ENCODE measurements at places on chromosomes 16 and 17.

DNA sequence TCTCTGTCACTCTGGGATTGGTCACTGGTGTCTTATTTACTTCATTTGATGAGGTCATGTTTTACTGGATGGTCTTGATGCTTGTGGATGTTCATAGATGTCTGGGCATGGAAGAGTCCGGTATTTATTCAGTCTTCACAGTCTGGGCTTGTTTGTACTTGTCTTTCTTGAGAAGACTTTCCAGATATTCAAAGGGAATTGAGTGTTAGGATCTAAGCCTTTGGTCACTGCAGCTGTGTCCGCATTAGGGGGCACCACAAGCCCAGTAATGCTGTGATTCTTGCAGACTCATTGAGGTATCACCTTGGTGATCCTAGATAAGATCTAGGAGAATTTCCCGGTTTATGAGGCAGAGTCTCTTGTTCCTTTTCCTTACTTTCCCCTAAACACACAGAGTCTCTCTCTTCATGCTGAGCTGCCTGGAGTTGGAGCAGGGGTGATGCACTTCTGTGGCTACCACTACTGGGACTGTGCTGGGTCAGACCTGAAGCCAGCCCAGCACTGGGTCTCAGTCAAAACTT is 214.7 kb downstream of the SPECC1 start:
- DNase-seq, result no peak

- DNase-seq, result no peak
Measured at GRCh38 chr16:75271441-75272096, 20.1 kb upstream of the BCAR1 start.

DNA sequence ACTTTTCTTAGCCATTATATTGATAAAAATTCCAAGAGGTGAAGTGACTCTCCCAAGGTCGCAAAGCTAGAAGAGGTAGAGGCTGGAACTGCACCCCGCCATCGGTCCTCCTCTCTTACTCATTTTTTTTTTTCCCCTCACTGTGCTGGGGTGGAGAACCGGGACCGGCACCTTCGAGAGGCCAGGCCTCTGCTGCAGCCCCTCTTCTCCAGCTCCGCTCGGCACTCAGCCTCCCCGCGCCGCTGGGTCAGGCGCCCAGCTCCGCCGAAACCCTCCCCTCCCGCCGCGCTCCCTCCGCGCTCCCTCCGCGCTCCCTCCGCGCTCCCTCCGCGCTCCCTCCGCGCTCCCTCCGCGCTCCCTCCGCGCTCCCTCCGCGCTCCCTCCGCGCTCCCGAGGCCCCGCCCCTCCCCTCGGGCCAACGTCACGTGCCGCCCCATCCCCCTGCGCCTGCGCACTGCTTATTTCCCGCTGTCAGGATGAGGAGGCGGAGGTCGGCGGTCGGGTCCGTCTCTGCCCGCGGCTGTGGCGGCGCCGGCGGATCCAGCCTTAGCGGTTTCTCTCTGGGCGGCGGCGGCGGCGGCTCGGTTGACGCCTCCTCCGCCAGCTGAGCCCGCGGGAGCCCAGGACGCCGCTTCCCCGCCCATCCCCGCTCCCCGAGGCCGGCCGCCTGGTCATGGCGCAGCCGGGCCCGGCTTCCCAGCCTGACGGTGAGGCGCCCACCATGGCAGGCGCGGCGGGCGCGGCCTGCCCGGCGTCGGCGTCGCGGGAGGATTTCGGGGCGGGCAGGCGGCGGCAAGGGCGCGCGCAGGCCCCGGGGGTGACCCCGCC is at the start of gene RABEP1:
Gene RABEP1 (plus strand): TSS at position 471 of the 828 bp plus-strand sequence. CDS start 203 bp downstream, at position 674.
- peak; percentile 87 for DNase-seq

GRCh38 chr16:68451676-68452075 is 3.4 kb upstream of the SMPD3 start:
- DNase-seq, result no peak

DNA sequence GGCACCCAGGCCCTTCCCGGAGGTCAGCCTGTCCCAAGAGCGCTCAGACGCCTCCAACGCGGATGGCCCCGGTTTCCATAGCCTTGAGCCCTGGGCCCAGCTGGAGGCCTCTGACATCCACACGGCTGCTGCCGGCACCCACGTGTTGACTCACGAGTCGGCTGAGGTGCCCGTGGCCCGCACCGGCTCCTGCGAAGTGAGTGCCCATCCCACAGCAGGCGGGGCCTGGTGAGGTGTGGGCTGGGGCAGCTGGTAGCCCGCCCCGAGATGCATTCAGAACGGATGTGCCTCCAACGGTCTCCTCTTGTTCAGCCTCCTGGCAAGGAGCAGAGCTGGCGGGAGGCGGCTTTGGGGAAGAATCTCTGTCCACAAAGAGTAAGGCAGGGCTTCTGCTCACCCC is 2.7 kb downstream of the WDR90 start:
- DNase-seq, result no peak

GRCh38 chr17:16407911-16408588 is 7.3 kb upstream of the TRPV2 start:
- DNase-seq, result no peak

DNA sequence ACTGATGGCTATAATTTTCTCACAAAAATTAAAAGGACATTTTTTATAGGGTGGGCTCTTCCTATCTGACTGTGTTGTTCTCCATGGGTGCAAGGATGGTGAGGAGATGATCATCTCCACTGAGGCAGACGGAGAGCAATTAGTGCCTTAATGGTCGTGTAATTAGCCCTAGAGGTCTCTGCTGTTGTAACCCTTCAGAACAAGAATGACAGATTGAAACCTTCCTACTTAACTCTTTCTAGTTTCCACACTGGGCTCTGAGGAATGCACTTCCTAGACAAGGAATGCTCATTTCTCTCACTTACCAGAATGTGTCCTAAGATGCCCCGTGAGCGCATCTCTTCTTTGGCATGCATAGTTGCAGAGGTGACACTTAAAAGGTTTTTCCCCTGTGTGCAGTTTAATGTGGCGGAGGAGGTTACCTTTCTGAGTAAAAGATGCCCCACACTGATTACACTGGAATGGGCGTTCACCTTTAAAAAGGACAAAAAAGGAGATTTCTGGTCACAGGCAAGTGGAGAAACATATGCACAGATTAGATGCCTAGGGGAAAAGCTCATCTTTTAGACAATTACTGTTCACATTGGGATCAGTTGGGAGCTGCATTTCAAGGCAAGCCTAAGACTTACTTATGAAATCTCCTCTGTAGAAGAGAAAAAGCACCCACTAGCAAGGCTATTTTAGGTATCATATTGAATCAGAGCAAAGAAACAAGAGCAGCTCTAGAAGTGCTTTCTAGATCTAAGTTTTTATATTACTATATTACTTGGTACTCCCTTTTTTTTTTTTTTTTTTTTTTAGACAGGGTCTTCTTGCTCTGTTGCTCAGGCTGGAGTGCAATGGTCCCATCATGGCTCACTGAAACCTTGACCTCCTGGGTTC is 53.6 kb downstream of the GRB7 start:
- DNase-seq, result no peak

DNA sequence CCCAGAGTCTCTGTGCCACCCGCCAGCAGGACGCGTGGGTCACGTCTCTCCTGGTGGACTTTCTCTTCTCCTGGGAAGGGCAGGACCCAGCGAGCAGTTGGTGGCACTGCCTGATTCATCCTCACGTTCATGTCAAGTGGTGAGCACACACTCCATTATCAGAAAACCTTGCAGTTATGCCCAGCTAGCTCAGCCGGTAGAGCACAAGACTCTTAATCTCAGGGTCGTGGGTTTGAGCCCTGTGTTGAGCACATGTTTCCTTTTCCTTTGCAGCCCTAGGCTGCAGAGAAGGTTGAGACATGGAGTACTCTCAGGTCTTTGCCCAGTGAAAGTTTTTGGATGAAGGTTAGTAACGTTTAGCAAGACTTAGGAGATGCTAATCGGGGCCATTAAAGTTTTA is 8.0 kb downstream of the OR1F1 start:
- DNase-seq, result no peak

- no peak for DNase-seq
Measured at GRCh38 chr17:81646869-81647600, 9.3 kb downstream of the PDE6G start.

GRCh38 chr17:73833775-73834488 is 189.7 kb upstream of the SDK2 start:
- DNase-seq, result no peak

DNA sequence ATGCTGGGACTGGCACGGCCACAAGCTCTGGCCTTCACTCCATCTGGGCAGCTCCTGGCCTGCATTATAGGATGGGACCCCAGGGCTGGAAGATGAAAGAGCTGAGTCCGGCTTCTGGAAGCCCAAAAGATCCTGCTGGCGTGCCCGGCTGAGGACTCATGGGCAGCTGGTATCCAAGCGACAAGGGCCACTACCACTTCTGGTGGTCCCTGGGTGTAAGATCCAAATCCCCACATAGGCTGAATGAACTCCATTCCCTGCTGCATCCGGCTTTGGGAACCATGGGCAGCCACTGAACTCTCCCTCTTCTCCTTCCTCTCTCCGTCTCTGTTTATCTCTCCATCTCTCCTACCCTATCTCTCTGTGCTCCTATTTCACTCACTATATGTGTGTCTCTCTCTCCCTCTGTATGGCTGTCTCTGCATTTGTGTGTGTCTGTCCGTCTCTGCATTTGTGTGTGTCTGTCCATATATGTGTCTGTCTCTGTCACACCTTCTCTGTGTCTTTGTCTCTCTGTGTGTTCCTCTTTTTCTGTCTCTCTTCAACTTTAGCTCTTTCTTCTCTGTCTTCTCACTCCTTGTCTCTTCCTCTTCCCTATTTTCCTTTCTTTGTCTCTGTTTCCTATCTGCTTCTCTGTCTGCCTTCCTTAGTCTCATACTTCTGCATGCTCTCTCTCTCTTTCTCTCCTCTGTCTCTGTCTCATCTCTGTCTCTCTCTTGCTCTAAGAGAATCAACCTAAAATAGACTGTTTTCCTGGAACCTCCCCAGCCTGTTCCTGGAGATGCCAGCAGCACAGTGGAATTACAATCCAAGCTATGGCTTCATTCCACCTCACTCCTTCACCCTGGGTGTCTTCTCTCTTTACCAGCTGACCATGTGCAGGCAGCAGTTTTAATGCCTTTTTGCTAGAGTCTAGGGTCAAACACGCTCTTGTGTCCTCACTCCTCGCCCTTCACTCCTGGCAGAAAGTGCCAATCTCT is 60.4 kb upstream of the IRX6 start:
- no peak for DNase-seq

GRCh38 chr17:79812353-79813258 is 15.7 kb upstream of the CBX8 start:
- no peak for DNase-seq

DNA sequence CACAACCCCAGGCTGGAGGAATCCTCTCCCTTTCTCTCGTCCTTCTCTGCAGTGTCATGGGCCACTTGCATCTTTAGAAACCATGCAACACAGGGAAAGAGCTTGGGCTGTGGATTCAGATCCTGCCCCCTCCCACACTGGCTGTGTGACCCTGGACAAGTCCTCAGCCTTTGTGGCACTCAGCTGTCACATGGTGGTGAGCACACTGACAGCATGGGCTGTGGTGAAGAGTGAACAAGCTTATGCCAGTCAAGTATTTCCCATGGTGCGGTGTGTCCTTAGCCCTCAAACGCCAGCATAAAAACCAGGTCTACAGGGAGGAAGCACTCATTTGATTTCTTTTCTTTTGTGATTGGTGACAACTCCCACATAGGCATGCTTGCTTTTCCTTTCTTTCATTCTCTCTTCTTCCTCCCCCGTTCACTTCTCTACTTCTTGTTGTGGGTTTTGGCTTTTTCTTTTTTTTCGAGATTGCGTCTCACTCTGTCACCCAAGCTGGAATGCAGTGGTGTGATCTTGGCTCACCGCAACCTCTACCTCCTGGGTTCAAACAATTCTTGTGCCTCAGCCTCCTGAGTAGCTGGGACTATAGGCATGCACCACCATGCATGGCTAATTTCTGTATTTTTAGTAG is 314.2 kb downstream of the CPPED1 start:
- DNase-seq, result no peak

DNA sequence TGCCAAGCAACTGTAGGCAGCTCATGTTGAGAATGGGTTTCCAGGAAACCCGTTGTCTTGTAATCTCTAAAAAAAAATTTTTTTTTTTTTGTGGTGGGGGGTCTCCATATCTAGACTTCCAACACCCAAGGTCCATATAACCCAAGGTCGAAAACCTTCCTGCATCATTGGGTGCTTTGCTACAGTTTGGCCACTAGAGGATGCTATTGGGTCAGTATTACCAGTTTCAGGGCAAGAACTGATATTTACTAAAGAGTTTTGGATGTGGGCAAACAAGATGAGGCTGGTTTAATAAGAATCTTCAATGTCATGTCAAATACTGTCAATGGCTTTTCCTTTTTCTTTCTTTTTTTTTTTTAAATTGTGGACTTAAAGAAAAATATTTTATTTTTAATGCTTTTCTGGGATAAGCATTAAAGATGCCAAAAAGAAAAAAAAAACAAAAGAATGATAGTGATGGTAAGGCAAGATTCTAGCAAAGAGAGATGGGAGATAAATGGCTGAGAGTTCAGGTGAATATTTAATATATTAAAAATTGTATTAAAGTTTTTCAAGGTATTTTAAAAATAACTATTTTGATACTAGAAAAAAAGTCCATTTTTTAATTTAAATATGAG is 62.2 kb downstream of the DHRS7C start:
- DNase-seq, result no peak

DNA sequence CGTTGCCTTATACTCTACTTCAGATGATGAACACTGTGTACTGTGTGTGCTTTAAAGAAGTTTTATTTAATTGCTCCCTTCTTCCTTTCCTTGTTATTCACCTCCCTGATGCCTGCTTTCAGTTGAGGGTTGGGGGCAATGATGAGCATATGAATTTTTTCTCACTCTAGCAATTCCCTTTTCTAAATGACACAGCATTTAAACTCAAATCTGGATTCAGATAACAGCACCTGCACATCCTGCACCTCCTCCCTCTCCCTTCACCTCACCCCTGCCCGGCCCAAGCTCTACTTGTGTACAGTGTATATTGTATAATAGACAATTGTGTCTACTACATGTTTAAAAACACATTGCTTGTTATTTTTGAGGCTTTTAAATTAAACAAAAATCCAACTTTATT is 13.0 kb upstream of the PNPO start:
- no peak for DNase-seq

DNA sequence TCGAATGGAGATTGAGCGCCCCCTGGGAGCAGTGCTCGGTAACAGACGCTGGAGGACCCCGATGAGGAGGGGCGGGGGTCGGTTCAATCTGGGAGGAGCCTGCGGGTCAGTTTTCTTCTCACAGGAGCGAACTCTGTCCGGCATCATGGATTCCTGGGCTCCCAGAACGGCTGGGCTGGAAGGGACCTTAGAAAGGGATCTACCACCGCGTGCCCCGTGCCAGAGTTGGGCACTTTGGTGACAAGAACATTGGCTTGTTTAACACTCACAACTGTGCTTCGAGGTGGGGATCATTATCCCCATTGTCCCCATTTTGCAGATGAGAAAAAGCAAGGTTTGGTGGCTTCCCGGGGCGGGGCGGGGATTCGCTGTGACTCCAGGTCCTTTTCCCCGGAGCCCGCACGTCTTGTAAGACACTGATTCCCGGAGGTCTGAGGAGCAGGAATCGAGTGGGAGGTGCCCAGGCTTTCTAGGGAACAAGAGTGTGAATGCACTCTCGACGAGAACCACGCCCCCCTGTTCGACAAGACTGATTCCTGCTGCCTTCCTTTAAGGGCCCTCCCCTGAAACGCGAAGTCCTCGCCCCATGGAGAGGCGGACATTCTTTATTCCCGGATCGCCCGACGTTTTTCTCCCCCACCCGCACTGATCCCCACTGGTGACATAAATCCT is 1.5 kb upstream of the FBXL19 start:
- peak; percentile 79 for DNase-seq

- no peak for DNase-seq
Measured at GRCh38 chr17:66281661-66282369, 20.6 kb upstream of the PRKCA start.

Data from GDM1 (cell line).